Activated T-cell treated with anti-CD3 and anti-CD28 coated beads, Interleukin-2, amount 50 U/mL, for 24 hours (primary cell): ENCODE measurements at places on chromosomes 1 and 21.
A peak's percentile ranks its signal among the peaks of the same experiment; 100 is the strongest.

GRCh38 chr1:151867321-151867720, 13.8 kb upstream of the THEM5 start:
- DNase-seq: no peak
- H3K4me1 ChIP-seq: peaks cover 11% of the 10 kb centered on the region
- no peaks in the 10 kb centered on the region for H3K27me3 ChIP-seq
- H3K4me3 ChIP-seq: no peak overlapping the region

GRCh38 chr21:41926117-41926806, 27.6 kb downstream of the C2CD2 start:
- peak overlapping the region; percentile 87 for H3K4me3 ChIP-seq
- peaks cover 62% of the 10 kb centered on the region for H3K4me1 ChIP-seq
- no peaks in the 10 kb centered on the region for H3K27me3 ChIP-seq
- peak overlapping the region; percentile 98 for H3K27ac ChIP-seq
- peaks cover 3% of the 10 kb centered on the region for H3K36me3 ChIP-seq

- H3K4me1 ChIP-seq: peaks cover 14% of the 10 kb centered on the region
- DNase-seq: no peak
- H3K36me3 ChIP-seq: peaks cover 41% of the 10 kb centered on the region
- H3K27ac ChIP-seq: no peak overlapping the region
- no peak overlapping the region for H3K4me3 ChIP-seq
Measured at GRCh38 chr1:99979091-99979490, 9.3 kb downstream of the SLC35A3 start.

GRCh38 chr1:44523593-44524591, 118.8 kb downstream of the RNF220 start:
- H3K36me3 ChIP-seq: no peaks in the 10 kb centered on the region
- DNase-seq: no peak
- H3K4me1 ChIP-seq: peaks cover 3% of the 10 kb centered on the region
- peaks cover 3% of the 10 kb centered on the region for H3K27me3 ChIP-seq

DNA sequence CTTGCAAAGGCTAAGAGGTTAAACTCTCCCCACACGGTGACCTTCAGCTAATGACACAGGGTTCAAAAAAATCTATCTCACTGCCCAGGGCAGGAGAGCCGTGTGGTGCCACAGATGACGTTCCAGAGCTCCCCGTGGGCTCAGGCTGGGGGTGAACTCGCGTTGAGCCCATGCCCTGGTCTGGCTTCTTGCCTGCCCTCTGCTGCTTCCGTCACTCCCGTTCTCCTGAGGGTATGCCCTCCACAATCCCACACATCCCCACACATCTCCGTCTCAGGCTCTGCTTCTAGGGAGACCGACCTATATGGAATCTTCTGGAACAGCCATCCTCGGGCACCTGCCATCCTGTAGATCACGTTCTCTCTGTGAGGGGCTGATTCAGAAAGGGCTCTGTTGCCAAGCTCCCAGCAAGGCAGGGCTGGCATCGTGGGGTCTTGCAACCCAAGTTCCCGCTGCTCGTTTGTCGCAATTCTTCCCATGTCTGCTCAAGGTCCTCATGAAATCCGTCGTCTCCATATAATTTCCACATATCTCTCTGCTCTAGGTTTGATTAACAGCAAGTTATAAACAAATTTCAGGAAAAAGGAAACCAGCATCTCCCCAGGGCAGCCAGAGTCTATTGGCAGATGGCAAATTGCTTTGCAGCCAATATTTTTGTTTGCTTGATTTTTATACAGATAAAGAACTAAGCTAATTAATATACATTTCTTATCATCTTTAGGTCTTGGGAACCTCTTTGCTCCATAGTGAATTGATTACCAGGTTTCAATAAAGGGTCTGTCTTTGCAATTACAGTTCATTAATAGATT, 278.2 kb downstream of the PTPRU start:
- no peaks in the 10 kb centered on the region for H3K36me3 ChIP-seq
- H3K4me3 ChIP-seq: no peak overlapping the region
- peaks cover 14% of the 10 kb centered on the region for H3K27me3 ChIP-seq
- DNase-seq: no peak
- no peaks in the 10 kb centered on the region for H3K4me1 ChIP-seq

GRCh38 chr21:34192646-34193285, 119.4 kb downstream of the MRPS6 start:
- no peaks in the 10 kb centered on the region for H3K27me3 ChIP-seq
- peaks cover 3% of the 10 kb centered on the region for H3K36me3 ChIP-seq
- H3K27ac ChIP-seq: peak overlapping the region; percentile 41
- H3K4me3 ChIP-seq: no peak overlapping the region
- DNase-seq: no peak

GRCh38 chr1:39214998-39215873, 10.7 kb downstream of the MACF1 start:
- peak overlapping the region; percentile 94 for H3K27ac ChIP-seq
- peak overlapping the region; percentile 85 for H3K4me3 ChIP-seq
- H3K36me3 ChIP-seq: peaks cover 32% of the 10 kb centered on the region
- peak; percentile 60 for DNase-seq
- peaks cover 62% of the 10 kb centered on the region for H3K4me1 ChIP-seq
